ENCODE measurements at places on chromosomes 1 and 21.

GRCh38 chr1:11505591-11506538 lies 26.9 kb downstream of the DISP3 start:
- DNase-seq, result no peak

DNA sequence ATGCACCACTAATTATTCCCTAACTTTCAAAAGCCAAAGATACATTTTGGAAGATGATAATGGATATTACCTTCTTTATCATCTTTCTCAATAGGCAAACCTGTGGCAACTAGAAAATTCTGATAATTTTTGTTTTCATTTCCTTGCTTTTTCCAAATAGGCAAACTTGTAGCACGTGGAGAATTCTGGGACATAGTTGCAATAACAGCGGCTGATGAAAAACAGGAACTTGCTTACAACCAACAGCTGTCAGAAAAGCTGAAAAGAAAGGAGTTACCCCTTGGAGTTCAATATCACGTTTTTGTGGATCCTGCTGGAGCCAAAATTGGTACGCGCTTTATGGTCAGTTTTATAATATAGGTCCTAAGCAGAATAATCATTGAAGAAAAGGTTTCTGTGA lies 1.5 kb downstream of the FPGT start:
- peak; percentile 51 for DNase-seq

- DNase-seq, result no peak
Measured at GRCh38 chr1:201137579-201138310, 10.8 kb upstream of the ASCL5 start.

DNA sequence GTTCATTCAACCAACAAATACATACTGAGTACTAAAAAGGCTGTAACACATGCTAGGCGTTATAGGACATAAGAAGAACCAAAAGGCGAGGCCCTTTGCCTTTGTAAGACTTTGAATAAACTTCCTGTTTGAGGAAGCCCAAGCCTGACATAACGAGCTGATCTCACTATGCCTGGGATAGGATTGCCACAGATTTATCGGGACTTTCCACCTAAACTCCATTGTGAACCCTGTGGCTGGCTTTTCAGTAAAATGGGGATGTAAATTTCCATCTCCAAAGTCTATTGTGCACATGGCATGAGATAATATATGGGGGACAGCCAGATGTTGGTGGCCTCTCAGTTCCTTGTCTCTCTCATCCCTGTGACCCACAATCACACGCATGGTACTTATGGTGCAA lies 41.9 kb downstream of the LMO4 start:
- DNase-seq, result no peak

- DNase-seq, result peak; percentile 43
Measured at GRCh38 chr1:108645564-108646184, 15.2 kb downstream of the HENMT1 start.

GRCh38 chr1:246587032-246587431 lies 20.8 kb downstream of the CNST start:
- DNase-seq, result no peak

- no peak for DNase-seq
Measured at GRCh38 chr1:8536515-8536914, 218.6 kb downstream of the SLC45A1 start.

GRCh38 chr1:21531241-21531640 lies 22.0 kb downstream of the ALPL start:
- DNase-seq, result no peak

- DNase-seq, result no peak
Measured at GRCh38 chr1:91622616-91623015, 122.0 kb downstream of the CDC7 start.

DNA sequence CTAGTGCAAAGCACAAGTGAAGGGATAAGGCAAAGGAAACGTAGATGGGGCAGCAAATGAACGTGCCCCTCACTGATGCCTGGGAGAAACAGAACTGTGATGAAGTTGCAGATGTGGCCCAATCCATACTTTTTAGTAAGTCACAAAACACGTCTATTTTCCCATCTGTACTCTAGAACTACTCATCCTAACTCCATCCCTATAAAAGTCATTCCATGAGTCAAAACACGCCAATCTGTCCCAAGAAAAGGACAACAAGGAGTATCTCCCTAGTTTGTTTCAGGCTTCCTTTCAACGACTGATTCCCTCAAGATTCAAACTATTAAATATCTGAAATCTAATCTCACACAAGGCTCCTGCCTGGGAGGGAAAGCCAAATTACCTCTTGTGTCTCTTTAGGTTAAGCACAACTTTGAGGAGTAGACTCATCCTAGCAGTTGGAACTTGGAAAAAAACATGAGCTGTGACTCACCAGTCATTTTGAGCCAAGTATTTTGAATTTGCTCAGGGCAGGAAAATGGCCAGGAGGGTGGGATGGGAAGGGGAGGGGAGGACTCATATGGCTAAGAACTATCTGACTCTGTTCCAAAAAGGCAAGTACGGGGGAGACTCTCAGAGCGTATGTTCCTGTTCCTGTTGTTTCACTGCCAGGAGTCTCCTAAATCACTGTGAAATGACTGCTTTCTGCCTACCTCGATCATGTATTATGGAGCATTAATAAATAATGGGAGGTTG lies 214.5 kb upstream of the CAMK1G start:
- DNase-seq, result no peak

- peak; percentile 79 for DNase-seq
Measured at GRCh38 chr1:236156512-236157208, 14.3 kb downstream of the GPR137B start.

- DNase-seq, result no peak
Measured at GRCh38 chr1:200741551-200742207, 3.0 kb downstream of the CAMSAP2 start.

DNA sequence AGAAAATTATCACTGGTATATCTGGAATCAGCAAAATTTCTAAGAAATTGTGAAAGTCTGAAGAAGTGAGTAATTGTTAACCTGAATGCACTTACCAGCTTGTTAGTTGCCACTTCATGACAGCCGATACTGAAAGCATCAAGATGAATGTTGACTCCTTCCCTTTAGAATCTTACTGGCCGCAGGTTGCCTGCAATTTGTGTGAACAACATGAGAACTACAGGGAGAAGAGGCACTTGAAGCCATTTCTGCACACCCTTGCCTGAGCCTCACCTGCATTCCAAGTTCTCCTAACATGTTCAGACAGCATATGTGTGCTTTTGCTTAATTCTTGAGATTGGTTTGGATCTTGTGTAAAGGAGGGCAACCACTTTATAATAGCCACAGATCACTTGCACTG lies 59.2 kb upstream of the SSX2IP start:
- no peak for DNase-seq

- no peak for DNase-seq
Measured at GRCh38 chr1:208206092-208206698, 38.0 kb downstream of the PLXNA2 start.

- DNase-seq, result peak; percentile 77
Measured at GRCh38 chr1:8439015-8439702, 121.2 kb downstream of the SLC45A1 start.

GRCh38 chr1:16421201-16421600 lies 16.0 kb downstream of the SPATA21 start:
- DNase-seq, result no peak

DNA sequence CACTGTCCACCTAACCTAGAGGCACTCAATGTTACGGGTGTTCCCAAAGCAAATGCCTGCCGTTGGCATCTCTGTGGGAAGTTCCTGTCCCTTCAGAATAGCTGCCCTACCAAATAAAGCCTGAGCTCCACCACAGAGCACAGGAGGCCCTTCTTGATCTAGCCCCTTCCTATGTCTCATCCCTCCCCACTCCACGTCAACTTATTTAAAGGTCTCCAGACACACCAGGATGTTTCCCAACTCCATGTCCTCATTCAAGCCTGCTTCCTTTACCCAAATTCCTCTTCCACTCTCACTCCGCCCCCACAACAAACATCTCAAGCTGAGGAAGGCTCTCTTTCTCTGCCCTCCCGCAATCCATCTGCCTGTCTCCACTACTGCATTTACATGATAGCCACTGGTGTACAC lies 87.7 kb downstream of the TGFBR3 start:
- no peak for DNase-seq

GRCh38 chr1:32464716-32465577 lies at the start of gene ZBTB8B:
TSS of gene ZBTB8B (plus strand) at chr1:32465072. CDS start at chr1:32470625, 5,553 bp downstream.
- no peak for DNase-seq

- DNase-seq, result no peak
Measured at GRCh38 chr1:218273762-218274479, 11.2 kb upstream of the RRP15 start.

GRCh38 chr1:50368179-50369007 lies 54.9 kb downstream of the DMRTA2 start:
- peak; percentile 34 for DNase-seq

DNA sequence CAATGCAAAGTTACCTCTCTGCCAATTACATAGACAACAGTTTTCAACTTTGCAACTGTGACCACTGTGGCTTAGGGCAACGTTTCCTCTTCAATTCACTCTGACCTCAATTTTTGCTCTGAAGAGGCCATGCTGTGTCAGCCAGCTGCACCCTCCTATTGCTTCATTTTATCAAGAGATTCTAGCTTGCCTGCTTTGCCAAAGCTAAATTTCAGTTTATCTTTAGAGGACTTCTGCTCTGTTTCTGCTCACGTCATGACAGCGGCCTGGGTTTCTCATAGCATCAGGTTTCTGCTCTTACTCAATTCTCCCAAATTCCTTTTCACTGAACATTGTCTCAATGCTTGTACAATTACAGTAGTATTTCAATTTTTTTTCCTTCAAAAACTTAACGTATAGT lies 154.6 kb downstream of the PLA2G4A start:
- DNase-seq, result peak; percentile 57

DNA sequence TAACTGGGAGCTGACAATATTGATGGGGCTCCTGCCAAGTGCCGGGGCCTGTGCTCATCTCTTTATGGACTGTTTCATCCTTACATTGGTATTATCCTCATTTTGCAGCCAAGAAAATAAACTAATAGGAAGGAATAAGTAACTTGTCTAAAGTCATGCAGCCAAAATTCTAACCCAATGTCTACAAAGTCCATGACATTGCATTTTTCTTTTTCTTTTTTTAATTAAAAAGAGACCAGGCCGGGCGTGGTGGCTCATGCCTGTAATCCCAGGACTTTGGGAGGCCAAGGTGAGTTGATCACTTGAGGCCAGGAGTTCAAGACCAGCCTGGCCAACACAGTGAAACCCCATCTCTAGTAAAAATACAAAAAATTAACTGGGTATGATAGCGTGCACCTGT lies 18.8 kb downstream of the DEGS1 start:
- DNase-seq, result no peak

DNA sequence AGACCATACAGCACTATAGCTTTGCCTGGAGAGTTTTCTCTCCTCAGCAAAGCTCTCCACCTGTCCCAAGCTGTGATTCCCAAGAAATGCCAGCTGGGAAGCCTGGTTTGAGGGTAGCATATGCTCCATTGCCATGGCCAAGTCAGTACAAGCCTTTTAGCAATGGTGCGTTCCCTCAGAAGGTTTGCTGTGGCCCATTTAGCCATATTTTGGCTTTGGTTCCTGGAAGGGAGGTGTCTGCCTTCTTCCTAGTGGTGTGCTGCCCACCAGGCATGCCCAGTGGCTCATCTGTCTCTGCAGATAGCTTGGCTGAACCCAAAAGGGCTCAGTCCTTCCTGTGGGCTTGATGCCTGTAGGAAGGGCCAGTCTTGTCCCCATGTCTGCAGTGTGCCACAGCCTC lies 32.4 kb downstream of the GALNT2 start:
- no peak for DNase-seq

GRCh38 chr1:2501820-2502119 lies 24.6 kb downstream of the PANK4 start:
- no peak for DNase-seq

DNA sequence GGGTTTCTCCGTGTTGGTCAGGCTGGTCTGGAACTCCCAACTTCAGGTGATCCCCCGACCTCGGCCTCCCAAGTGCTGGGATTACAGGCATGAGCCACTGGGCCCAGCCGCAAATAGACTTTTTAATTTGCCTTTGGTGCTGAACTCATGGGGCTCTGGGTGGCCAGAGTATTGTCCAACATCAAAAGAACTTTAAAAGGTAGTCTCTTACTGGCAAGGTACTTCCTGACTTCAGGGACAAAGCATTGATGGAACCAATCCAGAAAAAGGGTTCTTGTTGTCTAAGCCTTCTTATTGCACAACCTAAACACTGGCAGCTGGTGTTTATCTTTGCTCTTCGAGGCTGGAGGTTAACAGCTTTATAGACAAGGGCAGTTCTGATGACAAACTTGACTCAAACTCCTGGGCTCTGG lies 3.8 kb upstream of the KTI12 start:
- peak; percentile 18 for DNase-seq

GRCh38 chr1:61121631-61122030 lies 39.3 kb downstream of the NFIA start:
- DNase-seq, result no peak

- DNase-seq, result no peak
Measured at GRCh38 chr1:223225481-223225880, 82.4 kb upstream of the TLR5 start.

- DNase-seq, result no peak
Measured at GRCh38 chr1:30198451-30198760, 525.0 kb downstream of the MATN1 start.

DNA sequence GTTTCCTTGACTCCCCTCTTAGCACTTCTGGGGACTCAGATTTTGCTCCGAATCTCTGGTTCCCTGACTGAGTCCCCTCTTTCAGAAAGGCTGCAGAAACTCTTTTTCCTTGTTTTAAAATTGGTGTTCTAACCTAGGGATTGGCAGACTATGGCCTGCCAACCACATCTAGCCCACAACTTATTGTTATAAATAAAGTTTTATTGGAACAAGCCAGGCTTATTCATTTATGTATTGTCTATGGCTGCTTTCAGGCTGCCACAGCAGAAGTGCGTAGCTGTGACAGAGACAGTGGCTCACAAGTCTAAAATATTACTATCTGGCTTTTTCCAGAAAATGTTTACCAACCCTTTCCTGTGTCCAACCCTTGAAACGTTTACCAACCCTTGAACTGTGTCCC lies 81.7 kb downstream of the IER5 start:
- no peak for DNase-seq

DNA sequence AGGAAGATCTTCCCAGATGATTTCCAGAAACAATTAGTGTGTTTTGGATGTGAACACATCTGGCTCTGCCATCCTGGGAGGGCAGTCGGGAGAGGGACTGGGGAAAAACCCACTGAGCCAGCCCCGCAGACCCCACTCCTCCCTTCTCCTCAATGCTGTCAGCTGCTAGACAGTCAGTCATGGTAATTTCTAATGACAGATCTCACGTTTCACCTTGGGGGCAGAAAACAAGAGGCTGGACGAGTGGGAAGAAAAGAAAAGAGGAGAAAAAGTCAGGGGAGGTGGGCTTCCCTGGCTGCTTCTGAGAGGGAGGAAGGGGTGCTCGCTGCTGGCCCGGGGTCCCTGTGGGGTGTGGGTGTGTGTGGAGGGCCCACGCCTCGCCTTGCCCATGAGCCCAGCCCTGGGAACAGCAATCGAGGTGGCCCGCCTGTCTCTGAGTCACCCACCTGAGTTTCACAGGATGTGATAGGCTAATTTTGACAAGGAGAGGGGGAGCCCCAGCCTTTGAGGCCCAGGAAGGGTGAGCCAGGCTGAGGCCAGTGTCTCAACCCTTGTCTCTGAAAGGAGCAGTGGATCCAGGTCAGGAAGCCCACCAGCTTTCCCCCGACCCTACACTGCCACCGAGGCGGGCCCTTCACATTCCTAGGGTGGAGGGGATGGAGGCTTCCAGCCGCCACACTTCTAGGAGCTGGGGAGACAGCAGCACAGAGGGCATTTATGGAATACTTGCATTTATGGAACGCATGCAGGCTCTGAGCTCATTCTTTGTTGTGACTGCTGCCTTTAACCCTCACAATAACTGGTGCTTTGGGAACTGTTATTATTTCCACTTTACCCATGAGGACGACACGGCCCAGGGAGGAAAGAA lies 49.1 kb upstream of the IFNLR1 start:
- no peak for DNase-seq
